RWPE1 (cell line): ENCODE measurements at places on chromosomes 12 and 14.

GRCh38 chr12:46774322-46774633, 51.5 kb downstream of the SLC38A4 start:
- DNase-seq, result no peak

- no peak for DNase-seq
These were observed 13.8 kb upstream of the DHRS4 start for GRCh38 chr14:23939607-23940326.

GRCh38 chr12:42585841-42586216, 3.7 kb downstream of the PRICKLE1 start:
- DNase-seq, result no peak

DNA sequence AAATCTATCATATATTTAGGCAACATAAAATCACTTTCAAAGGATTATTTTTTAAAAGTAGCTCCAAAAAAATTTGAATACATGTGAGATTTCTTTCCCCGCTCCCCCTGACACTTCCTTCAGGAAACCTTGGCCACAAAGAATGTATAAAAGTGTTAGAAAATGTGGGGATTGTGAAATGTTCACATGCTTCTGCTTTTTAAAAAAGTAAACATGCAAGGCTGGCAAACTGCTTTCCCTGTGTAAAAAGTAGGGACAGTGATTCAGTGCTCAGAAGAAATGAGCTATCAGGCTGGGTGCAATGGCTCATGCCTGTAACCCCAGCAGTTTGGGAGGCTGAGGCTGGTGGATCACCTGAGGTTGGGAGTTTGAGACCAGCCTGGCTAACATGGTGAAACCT, 26.6 kb downstream of the MBIP start:
- no peak for DNase-seq

GRCh38 chr12:80979816-80980215, 42.1 kb upstream of the LIN7A start:
- DNase-seq, result no peak

GRCh38 chr12:49539406-49540228, 787 bp downstream of the KCNH3 start:
- DNase-seq, result no peak

DNA sequence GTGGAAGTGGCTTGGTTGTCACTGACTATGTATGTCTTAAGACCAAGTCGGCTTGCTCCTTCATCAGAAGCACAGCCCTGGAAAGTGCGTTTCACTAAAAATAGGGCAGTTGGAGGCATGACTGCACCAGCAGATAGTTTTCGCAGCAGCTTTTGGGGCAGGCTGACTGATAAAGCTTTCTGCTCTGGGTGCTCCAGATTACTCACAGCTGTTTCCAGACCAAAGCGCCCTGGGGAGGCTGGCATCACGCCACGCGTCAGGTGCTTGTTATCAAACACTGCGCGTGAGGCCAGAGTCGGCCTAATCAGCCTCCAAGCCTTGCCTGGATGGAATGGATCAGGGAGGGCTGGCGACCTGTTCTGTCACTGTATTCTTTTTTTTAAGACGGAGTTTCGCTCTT, 13.3 kb upstream of the LRRC10 start:
- DNase-seq, result no peak

- no peak for DNase-seq
These were observed 8.2 kb upstream of the MIS18BP1 start for GRCh38 chr14:45261209-45261608.

DNA sequence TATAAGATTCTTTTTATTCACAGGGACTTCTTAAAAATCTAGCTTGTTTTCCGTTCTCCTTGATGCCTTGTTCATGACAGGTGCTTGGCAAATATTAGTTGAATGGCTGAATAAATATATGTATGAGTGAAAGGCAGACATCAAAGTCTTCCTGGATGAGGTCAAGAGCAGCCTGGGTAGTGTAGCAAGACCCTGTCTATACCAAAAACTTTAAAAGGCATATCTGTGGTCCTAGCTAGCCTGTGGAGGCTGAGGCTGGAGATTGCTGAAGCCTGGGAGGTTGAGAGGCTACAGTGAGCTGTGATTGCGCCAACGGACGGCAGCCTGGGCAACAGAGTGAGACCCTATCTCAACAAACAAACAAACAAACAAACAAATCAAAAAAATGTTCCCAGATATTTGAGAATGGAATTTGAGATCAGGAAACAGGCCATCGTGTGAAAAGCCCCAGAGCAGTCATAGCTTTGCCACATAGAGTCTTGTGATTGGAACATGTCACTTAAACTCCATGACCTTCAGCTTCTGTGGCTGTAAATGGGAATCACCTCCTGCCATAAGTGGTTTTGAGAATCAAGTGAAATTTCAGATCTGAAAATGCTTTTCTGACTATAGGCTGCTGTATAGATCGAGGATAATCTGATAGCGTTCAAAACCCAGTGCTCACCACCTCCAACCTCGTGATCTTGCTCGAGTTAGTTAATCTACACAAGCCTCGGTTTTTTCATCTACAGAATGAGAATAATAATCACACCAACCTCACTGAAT, 64.3 kb downstream of the ZFP36L1 start:
- no peak for DNase-seq

DNA sequence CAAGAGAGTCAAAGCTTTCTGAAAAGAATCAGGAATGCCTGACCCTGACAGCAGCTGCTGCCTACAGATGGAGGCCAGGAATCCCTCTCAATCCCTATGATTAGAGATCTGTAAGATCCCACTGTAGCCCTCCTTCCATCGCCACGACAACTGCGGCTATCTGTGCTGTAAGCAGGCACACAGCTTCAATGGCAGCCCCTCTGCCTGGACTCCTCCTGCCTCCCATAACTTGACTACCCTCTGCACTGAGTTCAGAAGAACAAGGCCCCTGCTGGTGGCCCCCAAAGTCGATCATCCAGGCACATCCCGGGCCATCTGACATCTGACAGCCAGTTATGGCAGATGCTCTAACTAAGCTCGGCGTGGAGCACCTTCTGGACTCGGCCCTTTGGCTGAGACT, 2.9 kb downstream of the CLMN start:
- DNase-seq, result no peak

- no peak for DNase-seq
These were observed 27.7 kb upstream of the KLRD1 start for GRCh38 chr12:10279937-10280336.

DNA sequence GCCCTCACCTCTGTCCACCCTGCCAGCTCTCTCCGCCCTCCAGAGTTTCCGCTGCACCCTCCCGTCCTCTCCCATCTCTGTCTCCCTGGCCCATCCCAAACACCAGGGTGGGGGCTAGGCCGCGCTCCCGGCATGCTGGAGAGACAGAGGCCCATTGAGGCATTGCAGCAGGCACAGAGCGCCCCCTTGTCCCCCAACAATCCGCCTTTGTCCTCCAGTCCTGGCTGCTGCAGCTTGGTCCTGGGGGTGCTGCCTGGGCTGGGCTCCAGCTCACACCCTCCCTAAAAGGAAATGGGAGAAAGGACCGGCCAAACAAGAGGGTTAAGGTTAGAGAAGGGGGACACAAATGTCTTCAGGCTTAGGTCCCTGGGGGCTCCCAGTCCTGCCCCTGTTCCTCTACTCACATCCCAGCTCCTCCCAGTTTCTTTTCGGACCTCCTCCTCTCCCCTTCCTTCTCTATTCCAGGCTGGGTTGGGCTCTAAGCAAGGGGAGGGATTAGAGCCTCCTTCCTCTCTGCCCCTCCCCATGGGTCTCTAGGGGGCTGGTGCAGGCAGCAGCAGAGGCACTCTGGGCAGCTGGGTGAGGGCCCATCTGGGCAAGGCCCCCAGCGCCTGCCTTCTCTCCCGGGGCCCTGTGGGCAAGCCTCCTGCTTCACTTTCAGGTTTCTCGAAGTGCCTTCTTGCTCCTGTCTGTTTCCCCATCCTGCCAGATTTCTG, at the start of gene CMTM5:
Gene CMTM5, plus strand, starts transcription at position 565 of the 716 bp plus-strand sequence. CDS start 206 bp downstream, outside the sequence.
- DNase-seq, result no peak

DNA sequence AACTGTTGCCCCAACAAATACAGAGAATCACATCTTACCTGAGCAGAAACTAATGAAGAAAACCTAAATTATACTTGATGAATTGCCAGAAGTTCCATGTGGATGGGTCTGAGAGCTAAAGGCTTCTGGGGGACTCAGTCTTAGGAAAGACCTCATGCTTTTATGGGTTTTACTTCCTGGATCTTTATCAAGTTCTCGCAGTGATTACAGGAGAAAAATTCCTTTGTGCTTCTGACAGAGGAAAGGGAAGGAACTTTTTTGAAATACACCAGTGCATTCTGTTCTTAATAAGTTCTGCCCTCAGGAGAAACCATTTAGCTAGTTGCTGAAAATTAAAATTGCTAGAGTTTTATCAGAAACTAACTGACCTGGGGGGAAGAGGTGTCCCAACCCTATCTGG, 203.9 kb upstream of the KITLG start:
- no peak for DNase-seq

DNA sequence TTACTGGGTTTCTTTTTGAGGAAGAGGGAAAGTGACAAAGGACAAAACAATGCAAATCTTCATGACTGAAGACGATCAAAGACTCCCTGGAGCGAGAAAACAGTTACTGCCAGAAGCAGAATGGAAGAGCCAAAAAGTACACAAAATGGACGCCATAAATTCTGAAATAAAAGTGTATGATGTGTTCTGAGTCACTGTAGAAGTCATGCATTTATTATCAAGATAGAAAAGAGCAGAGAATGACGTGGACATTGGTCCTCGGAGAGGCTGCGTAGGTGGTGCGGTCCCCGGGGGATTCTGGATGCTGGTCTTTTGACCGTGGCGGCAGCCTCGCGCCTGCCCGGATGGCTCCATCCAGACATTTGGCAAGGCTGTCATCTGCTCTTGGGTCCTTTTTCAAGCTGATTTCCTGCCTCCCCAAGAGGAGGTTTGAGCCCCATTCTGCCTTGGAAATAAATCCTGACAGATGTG, 52.8 kb downstream of the C14orf132 start:
- DNase-seq, result no peak

- no peak for DNase-seq
These were observed 131.1 kb downstream of the PRKCH start for GRCh38 chr14:61452452-61452851.

DNA sequence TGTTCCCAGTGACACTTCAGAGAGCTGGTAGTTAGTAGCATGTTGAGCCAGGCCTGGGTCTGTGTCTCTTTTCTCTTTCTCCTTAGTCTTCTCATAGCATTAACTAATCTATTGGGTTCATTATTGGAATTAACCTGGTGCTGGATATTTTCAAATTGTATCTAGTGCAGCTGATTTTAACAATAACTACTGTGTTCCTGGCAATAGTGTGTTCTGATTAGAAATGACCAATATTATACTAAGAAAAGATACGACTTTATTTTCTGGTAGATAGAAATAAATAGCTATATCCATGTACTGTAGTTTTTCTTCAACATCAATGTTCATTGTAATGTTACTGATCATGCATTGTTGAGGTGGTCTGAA, 3.0 kb downstream of the FOS start:
- DNase-seq, result no peak
